ENCODE measurements at places on chromosomes 4 and X. TPM values are rescaled to one million over a fixed set of nuclear protein-coding genes. Genes with fewer than 3 reads are reported as not detected.

The ADH1C gene
- not detected for total RNA-seq

The HAND2 gene
- total RNA-seq, result not detected

The CC2D2A gene
- 19.8 TPM for total RNA-seq

The IL3RA gene
- 0.94 TPM for total RNA-seq

The PPP3CA gene
- 159 TPM for total RNA-seq

The SMR3B gene
- not detected for total RNA-seq

The GPR50 gene
- total RNA-seq, result not detected

The LIMCH1 gene
- 175 TPM for total RNA-seq

The SOWAHD gene
- not detected for total RNA-seq

The SNCA gene
- total RNA-seq, result 96.4 TPM

The GRSF1 gene
- total RNA-seq, result 73.5 TPM

The TEX13D gene
- not detected for total RNA-seq

The FAM90A26 gene
- total RNA-seq, result not detected

The MTNR1A gene
- total RNA-seq, result 0.94 TPM

The INTU gene
- 36.3 TPM for total RNA-seq

The STAP1 gene
- not detected for total RNA-seq

The UCP1 gene
- total RNA-seq, result not detected

The CCNA2 gene
- total RNA-seq, result 8.0 TPM
